Keratinocyte (primary cell): ENCODE measurements at places on chromosomes 5 and 9.
A peak's percentile ranks its signal among the peaks of the same experiment; 100 is the strongest.

DNA sequence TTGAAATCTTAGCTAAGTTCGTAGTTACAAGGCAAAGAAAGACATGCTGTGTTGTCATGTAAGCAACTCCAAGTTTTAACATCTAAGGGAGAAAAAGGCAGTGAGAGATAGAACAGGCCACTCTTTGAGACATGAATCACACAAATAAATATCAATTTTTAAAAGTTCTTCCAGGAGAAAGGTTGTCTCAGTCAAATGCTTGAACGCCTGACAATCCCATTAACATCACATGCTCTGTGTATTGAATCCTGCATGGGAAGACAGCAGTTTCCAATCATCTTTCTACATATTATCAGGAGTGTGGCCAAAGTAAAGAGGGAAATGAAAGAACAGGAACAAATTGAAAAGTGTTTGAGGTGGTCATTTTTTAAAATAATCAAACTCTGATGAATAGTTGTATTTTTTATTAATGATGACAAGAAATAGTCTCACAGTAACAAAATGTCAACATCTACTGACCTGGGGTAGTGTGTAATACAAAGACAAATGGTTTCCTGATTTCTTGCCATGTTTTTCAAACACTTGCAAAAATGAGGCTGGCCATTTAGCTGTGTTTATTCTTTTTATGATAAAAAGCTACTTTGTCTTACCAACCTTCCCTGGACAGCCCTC is 6.4 kb upstream of the C6 start:
- no peak for DNase-seq

DNA sequence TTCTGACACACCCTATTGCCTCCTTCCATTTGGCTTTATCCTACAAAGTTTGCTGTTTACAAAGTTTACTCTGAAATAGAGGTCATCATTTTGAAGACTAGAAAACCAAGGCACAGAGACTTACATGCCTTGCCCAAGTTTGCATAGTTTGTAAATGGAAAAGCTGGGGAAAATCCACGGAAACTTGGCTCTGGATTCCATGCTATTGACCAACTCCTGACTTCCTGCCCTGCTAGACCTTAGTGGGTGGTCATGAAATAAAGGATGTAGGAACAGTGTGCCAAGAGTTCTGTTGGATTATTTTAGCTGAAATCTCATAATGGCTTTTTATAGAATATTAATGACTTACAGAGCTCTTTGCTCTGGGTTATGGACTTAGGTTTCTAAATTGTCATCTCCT is 69.5 kb downstream of the GRIA1 start:
- DNase-seq: no peak

GRCh38 chr5:164336906-164337305 is 831.5 kb downstream of the MAT2B start:
- DNase-seq: no peak

DNA sequence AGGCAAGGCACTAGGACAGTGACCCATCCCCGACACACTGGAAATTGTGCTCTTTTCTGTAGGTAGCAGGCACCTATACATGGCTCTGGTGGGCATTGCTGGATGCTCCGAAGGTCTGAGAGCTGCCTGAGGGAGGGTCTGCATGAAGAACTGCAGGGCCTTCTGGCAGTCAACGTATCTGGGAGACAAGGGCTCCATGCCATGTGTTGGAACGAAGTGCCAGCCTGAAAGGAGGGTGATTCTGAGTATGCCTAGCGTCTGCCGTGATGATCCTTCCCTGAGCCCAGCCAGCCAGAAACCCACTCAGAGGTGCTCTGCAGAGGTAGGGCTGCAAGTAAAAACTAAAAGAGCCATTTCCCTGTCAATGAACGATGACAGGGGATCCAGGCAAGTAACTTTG is 453.2 kb downstream of the MED10 start:
- no peak for DNase-seq

GRCh38 chr9:10059044-10059443 is 553.8 kb downstream of the PTPRD start:
- peak; percentile 52 for DNase-seq
